DND-41 (cell line): ENCODE measurements at places on chromosomes 11 and 22.

- DNase-seq = peak; percentile 3
Measured at GRCh38 chr22:19823191-19823901, 31.3 kb downstream of the GNB1L start.

- DNase-seq = peak; percentile 66
Measured at GRCh38 chr22:30308518-30309230, 18.1 kb downstream of the TBC1D10A start.

DNA sequence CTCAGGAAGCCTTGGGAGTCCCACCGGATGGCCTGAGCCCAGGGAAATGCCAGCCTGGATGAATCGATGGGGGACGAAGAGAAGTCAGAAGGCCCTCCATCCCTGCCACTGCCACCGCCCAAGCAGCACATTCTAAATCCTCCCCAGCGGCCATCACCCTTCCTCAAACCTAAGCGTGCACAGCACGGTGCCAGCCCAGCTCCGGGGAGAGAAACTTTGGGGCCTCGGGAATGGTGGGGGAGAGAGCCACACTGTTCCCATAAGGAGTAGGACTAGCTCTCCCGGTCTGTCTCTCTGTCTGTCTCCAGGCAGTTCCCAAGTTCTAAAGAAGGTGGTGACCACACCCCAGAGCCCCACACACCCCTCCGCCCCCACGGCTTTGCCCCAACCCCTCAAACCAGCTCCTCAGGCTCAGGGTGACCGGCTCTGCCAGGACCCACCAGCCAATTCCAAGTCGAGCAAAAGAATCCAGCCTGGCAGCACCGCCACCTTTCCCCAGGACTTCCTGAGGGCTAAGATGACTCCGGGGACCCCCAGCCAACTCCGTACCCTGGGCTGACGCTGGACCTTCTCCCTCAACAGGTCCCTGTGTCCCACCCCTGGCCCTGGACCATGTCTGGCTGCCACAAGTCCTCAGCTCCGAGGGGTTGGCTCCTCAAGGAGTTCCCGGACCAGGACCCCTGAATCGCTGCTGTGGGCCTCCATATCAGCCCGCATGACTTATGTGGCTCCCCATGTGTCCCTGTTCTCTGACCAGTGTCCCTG is 2.7 kb downstream of the AHNAK start:
- no peak for DNase-seq

DNA sequence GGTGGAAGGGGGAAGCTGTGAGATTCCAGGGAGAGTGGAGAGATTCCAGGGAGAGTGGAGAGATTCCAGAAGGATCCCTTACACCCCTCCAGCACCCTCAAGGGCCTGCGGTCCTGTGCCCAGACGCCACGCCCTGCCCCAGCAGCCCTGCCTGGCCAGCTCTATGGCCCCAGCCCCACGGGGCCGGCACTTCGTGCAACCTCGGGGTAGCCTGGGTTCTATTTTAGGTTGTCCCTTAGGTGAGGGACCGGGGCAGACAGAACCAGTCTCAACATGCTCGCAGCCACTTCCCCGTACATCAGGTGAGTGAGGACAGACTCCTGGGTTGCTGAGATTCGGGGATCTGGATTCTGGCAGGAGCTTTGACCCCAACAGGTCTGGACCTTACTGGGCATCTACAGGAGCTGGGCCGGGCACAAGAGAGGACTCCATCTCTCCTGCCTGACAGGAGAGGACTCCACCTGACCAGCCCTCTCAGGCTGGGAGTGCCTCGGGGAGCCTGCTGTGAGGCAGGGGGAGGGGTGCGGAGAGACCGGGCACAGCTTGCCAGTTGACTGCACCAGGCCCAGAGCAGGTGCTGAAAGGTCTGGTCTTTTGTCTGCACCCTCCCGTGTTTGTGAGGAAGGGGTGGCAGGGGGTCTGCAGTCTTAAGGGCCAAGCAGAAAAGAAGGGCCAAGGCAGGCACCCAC is 8.5 kb upstream of the ADORA2A start:
- DNase-seq = no peak

GRCh38 chr11:76578654-76579055 is 91.9 kb downstream of the LRRC32 start:
- DNase-seq = no peak

GRCh38 chr11:6391537-6392134 is 1.4 kb downstream of the SMPD1 start:
- no peak for DNase-seq

GRCh38 chr11:39221550-39222138 is 2237.8 kb downstream of the LRRC4C start:
- no peak for DNase-seq

DNA sequence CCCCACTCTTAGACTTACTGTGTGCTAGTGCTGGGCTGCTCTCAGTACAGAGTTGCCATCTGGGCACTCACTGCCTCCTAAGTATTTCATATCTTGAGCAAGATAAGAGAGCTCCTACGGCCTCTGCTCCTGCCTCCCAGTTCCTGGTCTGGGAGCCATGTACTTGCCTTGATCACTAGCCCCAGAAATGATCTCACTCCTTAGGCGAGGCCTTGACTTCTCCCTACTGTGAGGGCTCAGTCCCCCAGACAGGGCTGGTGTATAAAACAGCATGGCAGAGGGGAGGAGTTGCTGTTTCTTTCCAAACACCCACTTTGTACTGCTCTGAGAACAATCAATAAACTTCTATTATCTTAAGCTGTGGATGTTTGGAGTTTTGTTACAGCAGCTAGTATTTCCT is 47.4 kb upstream of the TP53I11 start:
- no peak for DNase-seq

DNA sequence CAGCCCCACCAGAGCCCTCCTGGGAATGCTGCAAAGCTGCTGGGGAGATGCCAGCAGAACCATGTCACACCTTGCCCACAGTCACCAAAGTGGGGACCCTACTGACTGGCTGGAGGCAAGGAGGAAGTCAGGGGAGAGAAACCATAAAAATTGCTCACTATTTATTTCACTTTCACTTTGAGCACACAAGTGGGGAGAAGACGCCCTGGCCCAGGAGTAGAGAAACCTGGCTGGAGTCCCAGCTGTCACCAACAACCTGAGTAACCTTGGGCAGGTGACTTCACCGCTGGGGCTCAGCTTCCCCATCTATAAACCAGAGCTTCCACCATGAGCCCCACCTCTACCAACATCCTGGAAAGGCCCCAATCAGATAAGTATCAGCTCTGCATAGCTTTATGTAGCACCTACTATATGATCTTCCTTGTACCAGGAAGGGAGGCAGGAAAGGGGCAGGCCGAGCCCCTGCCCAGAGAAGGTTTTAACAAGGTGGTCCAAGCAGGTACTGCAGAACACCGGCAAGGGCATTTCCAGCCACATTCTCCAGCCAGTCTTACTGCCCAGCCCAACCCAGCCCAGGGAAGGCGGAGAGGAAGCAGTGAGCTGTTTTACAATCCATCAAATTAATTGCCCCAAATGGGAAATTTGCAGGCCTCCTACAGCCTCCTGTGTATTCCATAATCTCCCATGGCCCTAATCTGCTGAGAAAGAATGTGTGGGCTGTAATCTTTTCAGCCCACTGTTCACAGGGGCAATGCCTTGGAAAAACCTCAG is 27.6 kb downstream of the PLEKHA7 start:
- peak; percentile 43 for DNase-seq

GRCh38 chr22:44173154-44173553 is 7.6 kb upstream of the PARVG start:
- no peak for DNase-seq

DNA sequence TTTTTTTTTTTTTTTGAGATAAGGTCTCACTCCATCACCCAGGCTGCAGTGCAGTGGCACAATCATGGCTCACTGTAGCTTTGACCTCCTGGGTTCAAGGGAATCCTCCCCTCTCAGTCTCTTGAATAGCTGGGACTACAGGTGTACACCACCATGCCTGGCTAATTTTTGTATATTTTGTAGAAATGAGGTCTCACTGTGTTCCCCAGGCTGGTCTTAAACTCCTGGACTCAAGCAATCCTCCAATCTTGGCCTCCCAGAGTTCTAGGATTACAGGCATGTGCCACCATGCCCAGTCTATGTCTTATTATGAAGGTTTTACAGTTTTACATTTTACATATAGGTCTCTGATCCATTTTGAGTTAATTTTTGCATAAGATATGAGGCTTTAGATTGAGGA is 20.4 kb upstream of the MAPK1 start:
- DNase-seq = no peak

GRCh38 chr11:119185981-119186634 is 833 bp downstream of the NHERF4 start:
- DNase-seq = no peak

DNA sequence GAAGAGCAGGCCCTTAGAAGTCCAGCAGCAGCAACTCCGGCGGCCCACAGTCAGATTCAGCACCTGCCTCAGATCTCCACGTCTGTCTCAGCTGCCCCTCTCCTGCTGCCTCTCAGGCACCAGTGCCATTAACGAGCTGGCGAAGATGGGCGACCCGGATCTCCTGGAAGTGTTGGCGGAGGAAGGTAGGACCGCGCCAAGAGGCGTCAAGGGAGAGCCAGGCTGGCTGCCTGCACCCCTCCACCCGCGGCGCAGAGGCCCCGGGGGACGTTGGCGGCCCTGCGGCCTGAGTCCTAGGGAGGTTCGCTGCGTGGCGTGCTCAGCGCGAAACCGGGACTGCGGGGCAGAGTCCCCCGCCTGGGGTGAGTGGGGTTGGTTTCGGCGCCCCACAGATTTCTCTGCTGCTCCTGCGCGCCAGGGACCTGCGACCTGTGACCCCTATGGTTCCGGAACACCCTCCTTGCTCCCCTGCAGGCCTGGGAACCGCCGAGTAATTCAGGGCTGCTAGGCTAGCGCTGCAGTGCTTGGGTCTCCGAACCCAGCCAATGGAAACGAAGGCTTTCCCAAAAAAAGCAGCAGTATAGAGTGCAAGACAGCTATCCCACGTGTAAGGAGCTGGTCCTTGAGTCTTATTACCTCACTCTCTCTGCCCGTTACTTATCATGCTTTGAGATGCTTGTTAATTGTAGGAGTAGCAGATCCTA is 615 bp downstream of the ANO5 start:
- no peak for DNase-seq

GRCh38 chr11:118338637-118339061 is 3.9 kb downstream of the CD3D start:
- peak; percentile 89 for DNase-seq

GRCh38 chr22:22770280-22770871 is 117.2 kb upstream of the IGLL5 start:
- peak; percentile 61 for DNase-seq

- no peak for DNase-seq
Measured at GRCh38 chr11:7252683-7253213, 1.0 kb downstream of the SYT9 start.

- no peak for DNase-seq
Measured at GRCh38 chr11:10326012-10326964, 21.4 kb downstream of the ADM start.

DNA sequence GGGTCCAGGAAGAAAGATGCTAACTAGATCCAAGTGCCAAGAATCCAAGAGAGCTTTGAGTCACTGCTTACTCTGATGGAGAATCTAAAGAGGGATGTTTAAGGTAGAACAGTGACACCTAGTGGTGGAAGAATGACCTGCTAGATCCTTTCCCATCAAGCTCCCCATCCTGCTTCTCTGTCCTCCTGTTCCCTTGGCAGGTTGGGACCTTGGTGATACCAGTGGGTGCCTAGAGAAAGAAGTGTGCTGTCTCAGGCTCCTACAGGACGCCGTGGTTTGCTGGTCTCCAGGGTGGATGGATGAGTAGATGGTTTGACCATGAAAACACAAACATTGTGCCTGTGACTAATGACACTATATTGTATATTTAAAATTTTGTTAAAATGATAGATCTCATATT is 383.7 kb downstream of the TMEM135 start:
- peak; percentile 42 for DNase-seq

DNA sequence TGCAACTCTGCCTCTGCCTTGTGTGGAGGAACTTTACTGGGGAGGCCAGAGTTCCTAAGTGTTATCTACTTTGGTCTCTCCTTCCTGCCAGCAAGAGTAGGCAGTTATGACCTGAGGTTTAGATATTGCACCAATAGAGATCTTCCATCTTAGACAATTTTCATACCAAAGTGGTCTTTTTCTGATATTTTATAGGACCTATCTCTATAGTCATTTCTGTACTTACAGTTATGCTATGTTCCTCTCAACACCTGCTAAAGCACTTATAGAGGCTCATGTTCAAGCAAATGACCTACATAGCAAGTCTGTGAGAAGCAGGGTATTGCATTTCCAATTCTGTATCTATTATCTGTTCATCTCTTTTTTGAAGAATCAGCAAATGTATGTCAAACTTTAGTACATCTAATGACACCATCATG is 80.8 kb downstream of the HORMAD2 start:
- DNase-seq = no peak

DNA sequence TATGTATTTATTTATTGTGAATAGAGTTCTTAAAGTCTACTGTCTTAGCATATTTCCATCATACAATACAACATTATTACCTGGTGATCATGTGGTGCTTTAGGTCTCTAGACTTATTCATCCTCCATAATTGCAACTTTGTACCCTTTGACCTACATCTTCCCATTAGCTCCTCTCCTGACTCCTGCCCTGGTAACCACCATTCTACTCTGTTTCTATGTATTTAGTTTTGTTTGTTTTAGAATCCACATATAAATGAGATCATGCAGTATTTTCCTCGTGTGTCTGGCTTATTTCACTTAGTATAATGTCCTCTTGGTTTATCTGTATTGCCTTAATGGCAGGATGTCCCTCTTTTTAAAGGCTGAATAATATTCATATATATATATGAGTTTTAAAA is 22.7 kb downstream of the NCAM1 start:
- DNase-seq = no peak

DNA sequence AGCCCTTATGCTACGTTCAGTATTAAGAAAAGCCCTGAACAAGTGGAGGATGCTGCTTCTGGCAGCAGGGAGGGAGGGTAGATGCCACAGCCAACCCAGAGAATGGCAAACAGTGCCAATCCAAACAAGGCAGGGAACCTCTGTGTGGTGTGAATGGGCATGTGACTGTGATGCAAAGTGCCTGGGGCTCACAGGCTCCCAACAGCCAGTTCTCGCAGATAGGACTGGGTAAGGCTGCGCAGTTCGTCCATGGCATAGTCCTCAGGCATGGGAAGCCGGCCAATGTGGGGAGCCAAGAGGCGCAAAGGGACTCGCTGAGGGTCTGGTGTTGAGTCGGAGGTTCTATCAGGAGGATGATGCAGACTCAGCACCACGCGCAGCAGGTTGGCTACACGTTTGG is 4.8 kb upstream of the CHRNA10 start:
- no peak for DNase-seq

DNA sequence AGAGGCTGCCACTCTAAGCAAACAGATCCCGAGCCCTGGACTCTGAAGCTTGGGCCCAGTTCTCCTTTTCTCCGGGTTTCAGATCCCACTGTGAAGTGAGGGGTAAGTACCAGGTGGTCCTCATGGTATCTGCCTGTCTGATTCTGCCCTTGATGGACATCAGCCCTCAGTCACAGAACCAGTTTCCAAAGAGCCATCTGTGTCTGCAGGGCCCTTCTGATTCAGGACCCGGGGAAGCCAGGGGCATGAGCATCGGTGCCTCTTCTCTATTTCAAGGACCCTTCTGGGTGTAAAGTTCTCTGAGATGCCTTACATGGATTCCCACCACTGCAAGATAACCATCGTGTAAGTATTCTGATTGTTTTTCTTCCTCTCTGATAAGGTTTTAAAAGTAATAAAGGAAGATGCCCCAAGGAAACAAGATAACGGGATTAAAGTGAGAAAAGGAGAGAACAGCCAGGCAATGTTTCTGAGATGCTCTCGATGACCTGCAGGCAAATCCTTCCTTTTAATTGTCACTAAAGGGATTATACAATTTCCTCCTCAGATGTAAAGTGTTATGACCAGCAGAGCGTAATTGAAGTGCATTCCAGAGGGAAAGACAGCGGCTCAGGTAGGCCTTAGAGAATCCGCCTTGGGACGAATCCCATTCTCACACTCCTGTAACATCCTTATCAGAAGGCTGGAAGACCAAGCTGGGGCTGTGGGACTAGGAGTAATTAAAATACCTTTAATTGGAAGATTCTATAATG is 924.3 kb downstream of the TBC1D22A start:
- DNase-seq = no peak

- no peak for DNase-seq
Measured at GRCh38 chr11:130536106-130537040, 87.9 kb downstream of the ADAMTS15 start.
